AG04450 (cell line): ENCODE measurements at places on chromosomes 13 and 19. TPM values are rescaled to one million over a fixed set of nuclear protein-coding genes. Genes with fewer than 3 reads are reported as not detected.
A peak's percentile ranks its signal among the peaks of the same experiment; 100 is the strongest.

KLK15 gene
- not detected in 2 replicates for polyA plus RNA-seq

OVOL3 gene
- polyA plus RNA-seq: not detected in 2 replicates

FAM124A gene
- polyA plus RNA-seq: 0.06 and 0.14 TPM in 2 replicates

CLIP3 gene
- 18.1 and 29.4 TPM in 2 replicates for polyA plus RNA-seq

COX7A1 gene
- polyA plus RNA-seq: 6.8 and 15.0 TPM in 2 replicates

FLT3LG gene
- 3.7 and 5.9 TPM in 2 replicates for polyA plus RNA-seq

ZNF43 gene
- 4.1 and 6.3 TPM in 2 replicates for polyA plus RNA-seq

GRCh38 chr19:48676887-48677286 is 4.1 kb upstream of the NTN5 start:
- no peak for DNase-seq

GRCh38 chr13:105334211-105334610 is 1201.3 kb downstream of the EFNB2 start:
- DNase-seq: peak; percentile 45

GRCh38 chr13:62299988-62300387 is 884.3 kb upstream of the PCDH20 start:
- DNase-seq: no peak

DNA sequence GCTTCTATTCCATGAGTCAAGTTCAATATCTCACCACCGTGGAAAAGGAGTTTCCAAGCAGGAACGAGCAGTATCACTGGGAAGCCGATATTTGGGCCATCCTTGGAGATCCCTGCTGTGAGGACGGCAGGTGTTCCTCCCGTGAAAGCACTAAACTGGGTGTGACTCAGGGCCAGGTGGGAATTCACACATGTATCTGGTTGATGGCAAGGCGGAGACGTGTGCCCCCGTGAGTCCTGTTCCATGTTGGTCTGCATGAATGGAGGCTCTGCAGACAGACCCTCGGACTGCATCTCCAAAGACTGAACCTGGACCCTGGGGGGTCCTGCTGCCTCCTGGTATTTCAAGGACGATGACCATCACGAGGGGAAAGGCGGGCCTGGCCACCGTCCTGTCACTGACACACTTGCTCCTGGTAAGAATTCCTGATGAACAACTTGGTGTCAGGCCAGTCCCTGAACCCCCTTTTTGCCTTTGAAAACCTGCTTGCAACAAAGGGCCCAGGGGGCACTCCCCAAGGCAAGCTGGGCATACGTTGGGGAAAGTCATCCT is 22.8 kb upstream of the GAS6 start:
- DNase-seq: no peak

GRCh38 chr13:33403807-33404362 is 118.3 kb upstream of the STARD13 start:
- no peak for DNase-seq

DNA sequence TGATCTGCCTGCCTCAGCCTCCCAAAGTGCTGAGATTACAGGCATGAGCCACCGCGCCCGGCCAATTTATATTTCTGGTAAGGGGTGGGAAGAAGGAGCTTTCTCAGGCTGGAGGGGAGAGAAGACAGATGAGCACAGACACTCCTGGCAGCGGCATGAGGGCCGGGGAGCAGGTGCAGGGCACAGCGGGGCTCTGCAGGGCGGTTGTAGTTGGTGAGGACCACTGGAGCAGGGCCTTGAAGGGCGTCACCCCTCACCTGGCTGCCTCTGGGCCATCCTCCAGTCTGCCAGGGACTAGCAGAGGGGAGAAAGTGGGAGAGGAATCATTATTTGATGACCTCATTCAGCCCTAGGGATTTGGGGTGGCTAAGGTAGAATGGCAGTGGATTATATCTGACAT is 8.6 kb upstream of the CSNK1G2 start:
- no peak for DNase-seq

DNA sequence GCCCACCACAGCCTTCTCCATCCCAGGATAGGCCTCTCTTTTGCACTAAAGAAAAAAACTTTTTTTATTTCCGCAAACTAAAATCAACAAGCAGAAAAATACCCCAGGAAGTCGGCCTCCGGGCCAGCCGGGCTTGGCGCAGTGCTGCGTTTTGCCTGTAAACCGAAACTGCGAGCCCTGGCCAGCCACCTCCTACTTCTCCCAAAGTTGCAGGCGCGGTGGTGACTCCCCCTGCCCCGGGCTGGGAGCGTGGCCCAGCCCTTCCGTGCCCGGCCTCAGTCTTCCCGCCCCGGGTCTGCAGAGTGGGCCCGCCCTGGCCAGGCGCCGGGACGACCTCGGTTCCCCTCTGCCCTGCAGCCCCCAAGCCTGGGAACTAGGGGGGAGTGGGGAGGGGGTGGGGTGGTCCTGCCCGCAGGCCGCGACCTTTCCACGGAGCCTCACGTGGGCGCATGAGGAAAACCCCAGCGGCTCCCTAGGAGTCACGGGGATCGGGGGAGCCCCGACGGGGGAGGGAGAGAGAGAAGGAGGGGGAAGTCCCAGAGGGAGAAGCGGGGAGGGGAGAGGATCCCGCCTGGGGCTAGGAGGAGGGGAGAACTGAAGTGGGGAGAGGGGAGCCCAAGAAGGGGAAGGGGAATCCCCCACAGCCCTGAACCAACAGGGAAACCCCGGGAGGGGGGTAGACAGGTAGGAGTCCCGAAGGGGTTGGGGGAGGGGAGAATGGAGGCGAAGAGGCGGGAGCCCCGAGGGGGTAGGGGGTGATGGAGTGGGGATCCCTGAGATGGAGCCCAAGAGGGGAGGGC is 3.0 kb downstream of the GADD45B start:
- DNase-seq: no peak

- no peak for DNase-seq
Observed at GRCh38 chr13:76969488-76970365, 21.4 kb downstream of the ACOD1 start.

GRCh38 chr13:70960841-70961443 is 852.7 kb upstream of the KLHL1 start:
- no peak for DNase-seq

- no peak for DNase-seq
Observed at GRCh38 chr19:33214596-33214995, 11.1 kb downstream of the SLC7A10 start.

DNA sequence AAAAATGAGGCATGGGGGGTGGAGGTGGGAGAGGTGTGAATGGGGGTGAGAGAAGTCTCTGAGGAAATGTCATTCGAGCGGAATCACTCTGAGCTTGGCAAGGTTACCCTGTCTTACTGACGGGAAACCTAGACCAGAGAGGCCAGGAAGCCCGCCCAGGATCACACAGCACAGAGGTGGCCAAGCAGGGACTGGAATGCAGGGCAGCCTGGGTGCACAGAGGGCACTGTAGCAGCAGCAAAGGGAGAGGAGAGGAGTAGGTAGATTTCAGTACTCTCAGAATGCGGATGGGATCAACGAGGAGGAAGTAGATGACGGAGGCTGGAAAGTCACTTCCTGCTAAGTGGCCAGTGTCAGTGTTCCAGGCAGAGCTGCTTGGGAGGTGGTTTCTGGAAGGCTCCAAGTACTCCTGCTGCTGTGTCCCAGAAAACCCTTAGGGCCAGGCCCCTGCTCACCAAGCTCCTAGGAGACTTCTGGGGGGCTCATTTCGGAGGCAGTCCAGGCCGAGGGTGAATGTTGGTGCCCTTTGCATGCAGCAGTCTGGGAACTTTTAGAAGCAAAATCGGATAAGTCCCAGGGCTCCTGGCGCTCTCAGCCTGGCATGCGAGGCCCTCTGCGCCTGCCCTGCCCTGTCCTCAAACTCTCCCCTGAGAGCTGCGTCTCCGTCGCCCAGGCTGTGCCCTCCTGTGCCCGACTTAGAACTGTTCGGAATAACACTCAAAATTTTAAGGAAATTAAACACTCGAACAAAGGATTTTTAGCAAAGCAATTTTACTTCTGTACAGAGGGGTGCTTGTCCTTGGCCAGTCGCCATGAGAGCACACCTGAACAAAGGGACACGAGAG is 33.5 kb downstream of the DNM2 start:
- no peak for DNase-seq

- DNase-seq: no peak
Observed at GRCh38 chr13:109213714-109214113, 572.7 kb downstream of the IRS2 start.

DNA sequence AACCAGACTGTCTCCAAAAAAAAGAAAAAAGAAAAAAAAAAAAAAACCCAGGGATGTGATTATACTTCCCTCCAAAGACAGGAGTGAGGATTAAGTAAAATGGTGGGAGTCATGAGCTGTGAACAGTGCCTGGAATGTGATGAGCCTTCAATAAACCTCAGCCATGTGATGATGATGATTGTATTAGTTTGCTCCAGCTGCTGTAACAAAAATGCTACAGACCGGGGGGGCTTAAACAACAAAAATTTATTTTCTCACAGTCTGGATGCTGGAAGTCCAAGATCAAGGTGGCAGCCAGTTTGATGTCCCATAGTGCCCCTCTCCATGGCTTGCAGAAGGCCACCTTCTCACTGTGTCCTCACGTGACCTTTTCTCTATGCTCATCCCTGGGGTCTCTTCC is 8.9 kb upstream of the PVR start:
- DNase-seq: no peak

DNA sequence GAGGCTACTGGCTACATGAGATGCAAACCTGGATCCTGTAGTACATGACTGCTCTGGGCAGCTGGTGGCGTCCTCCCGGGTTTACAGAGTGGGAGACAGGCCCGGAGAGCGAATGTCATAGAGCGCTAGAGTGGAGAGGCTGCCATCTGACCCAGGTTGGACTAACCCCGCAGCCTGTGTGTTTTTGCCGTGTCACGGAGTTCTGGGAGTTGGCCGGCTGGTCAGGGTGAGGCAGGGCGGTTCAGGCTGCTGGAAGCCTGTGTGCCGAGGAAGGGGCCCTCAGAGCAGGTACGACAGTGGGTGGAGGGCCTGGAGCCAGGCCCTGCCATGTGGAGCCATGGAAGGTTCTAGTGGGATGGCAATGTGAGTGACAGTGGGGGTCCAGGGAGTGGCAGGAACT is 12.5 kb downstream of the CRTC1 start:
- DNase-seq: no peak

DNA sequence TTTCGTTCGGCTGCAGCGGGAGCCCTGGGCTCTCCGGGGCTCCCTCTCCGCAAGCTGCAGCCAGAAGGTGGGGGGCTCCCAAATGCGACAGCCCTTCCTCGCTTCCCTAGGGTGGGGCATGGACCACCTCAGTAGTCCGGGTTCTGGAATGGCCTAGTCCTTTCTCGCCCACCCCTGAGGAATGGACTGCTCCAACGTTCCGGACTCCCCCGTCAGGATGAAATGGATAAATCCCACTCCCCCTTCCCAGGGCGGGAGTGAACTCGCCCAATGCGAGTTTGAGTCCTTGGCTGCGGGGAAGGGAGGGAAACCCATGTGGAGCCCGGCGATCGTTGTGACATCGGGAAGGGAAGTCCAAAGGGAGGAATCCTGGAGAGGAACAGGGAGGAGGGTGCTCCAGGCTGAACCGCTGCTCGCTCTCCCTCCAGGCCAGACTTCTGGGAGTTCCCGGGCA is 5.5 kb downstream of the HRC start:
- peak; percentile 70 for DNase-seq

DNA sequence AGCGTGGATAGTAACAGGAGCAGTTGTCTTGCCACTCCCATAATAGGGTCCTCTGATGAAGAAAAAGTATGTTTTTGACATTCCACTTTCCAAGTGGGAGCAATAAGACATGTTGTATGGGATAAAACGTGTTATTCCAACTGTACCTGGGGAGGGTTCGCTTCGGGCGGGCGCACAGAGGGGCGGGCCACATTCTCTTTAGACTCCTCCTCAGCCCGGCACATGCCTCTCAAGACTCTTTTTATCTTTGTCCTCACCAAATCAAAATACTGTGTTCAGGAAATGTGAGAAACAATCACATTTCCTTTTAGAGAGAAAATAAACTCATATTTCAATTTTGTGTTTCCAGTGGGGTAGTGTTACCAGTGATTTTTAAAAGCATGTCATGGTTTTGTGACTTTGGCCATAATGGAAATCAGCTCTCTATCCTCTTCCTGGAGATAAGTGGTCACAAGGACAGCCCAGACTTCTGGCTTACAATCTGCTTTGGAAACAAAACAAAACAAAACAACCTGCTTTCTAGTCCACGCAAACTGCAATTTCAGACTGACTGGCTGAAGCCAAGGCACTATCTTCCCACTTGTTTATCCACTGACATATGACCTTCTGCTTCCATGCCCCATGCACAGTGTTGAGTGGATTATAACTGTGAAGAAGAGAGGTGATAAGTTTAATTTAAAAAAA is 276.1 kb downstream of the NALCN start:
- no peak for DNase-seq

- DNase-seq: no peak
Observed at GRCh38 chr19:29927944-29928625, 14.0 kb upstream of the URI1 start.

DNA sequence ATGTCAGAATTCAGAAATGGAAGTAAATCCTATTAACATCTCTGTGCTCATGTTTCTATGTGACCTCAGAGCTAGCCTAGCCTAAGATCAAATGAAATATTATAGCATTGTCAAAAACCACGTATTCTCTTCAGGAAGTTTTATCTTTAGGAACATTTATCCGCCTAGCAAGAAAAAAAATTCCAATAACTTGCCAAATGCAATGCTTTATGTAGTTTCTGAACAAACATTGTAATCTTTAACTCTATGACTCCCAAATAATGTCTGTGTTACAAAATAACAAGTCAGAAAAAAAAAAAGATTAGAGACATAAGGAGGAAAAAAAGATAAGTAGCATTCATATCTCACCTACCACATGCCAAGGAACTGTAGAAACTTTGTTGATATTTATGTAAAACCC is 18.4 kb upstream of the IPO5 start:
- no peak for DNase-seq

GRCh38 chr13:96817336-96817941 is 176.8 kb downstream of the OXGR1 start:
- no peak for DNase-seq

GRCh38 chr13:26563713-26564112 is 6.2 kb downstream of the WASF3 start:
- no peak for DNase-seq

DNA sequence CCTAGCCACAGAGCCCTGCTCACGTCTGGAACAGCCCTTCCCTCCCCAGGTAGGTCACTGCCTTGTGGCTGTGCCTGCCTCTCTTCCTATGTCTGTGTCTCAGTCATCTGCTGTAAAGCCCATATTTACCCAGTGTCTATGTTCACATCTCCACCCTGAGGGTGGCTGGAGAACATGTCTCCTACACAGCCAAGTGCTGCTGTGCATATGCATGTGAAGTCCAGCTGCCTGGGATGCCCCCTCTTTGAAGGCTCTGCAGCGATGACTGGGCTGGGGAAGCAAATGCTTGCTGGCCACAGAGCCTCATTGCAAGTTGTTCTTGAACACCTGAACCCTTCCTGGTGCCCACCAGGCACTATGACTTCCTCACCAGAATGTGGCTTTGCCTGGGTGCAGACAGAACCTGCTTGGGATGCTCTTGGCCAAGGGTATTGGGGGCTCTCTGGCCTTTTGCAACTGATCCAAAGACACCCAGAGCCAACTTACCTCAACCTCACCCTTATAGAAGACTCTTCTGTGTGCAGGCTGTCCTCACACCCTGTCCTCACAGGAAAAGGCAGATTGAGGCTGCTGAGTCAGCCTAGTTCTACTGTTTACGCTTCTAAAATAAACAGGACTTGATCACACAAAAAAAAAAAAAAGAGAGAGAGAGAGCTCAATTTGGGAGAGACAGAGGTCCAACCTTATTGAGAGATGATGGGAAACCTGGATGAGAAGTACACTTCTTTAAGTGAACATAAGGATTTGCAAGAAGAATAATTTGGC is 26.5 kb downstream of the MRPL57 start:
- no peak for DNase-seq
